Stimulated activated CD8-positive, alpha-beta memory T cell treated with anti-CD3 and anti-CD28 coated beads, Interleukin-7, amount 100 ng/mL, for 1 hour (primary cell): ENCODE measurements at places on chromosomes 7 and 10.

- no peak for DNase-seq
These were observed 57.9 kb downstream of the GATA3 start for GRCh38 chr10:8112230-8112905.

DNA sequence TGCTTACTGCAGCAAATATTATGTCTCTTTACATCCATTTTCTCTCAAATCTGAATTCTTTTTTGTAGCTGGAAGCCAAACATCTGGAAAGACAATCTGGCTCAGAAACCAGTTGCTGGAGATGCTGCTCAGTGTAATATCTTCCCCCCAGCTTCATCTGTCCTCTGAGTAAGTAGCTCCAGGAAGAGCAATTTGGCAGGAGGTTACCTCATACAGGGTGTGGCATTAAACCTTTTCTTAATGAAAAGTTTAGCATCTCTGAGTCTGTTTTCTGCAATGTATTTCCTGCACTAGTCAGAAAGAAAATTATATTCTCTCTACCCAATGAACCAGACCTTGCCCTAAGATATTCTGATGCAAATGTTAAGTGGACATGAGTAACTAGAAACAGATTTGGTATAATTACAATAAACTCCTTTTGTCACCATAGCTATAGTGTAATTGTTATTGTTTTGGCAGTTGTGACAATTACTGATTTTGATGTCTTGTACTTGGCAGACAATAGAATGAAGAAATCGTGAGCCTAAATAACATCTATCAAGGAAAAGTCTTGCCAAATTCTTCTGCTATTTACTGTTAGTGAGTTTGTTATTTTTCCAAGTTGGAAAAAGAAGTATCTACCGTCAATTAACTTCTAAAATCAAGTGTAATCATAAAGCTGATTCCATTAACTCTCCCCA, 123.3 kb downstream of the WDFY4 start:
- DNase-seq: no peak

DNA sequence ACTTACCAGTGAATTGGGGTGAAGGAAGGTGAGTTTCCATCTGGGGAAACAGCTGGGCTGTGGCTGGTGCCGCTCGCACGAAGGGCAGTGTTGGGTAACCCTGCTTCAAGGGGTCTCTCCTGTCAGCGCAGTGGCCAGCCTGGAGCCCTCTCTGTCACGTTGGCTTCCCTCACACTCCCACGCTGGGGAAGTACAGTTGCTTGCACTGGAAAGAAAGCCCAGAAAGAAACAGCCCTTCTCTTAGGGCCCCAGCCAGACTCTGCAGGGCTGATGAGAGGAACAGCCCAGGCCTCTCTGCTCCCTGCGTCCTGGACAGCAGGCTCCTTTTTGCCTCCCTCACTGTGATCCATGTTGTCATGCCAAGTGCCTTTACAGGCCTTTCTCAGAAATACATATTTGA, 40.3 kb upstream of the TRIM8 start:
- no peak for DNase-seq

DNA sequence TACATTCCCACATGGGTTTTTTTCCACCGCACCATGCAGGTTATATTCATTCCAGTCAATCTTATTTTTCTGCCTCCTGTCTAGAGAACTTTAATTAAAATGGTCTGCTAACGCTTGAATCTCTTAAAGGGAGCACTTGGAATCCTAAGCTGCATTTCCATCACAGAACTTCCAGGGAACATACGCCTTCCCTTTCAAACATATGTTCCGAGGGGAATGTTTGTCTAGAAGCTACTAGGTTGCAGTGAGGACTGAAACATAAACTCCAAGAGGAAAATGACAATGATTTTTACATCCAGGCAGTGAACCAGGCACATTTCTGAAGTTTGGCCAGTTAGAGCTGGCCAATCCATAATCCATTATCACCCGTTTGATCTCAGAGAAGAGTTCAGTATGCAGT, 375.5 kb upstream of the NRP1 start:
- DNase-seq: no peak

DNA sequence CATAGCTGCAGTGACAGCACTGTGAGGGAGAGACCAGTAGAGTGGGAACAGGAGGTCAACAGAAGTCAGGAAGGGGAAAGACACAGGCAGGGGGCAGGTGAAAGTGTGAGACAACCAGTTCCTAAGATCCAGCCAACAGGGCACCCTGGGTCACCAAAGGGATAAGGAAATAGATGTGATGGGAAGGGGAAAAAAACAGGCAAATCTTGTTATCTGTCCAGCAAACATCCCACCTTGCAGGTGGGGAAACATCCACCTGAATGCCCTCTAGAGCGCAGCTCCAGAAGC, 42.5 kb downstream of the DPCD start:
- DNase-seq: no peak

DNA sequence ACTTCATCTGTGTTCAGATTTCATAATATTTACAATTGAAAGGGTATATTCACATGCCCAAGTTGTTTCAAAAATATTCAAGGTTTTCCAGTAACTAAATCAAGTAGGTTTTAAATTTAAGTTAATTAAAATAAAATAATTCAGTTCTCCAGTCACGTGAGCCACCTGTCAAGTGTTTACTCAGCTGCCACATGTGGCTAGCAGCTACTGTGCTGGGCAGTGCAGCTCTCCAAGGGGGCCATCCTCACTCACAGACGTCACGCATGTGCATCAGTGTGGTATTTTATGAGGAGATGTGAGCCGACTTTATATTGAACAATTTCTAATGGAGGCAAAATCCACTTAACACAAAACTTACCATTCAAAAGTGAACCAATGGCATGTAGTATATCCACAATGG, 69.7 kb upstream of the CAMK2B start:
- no peak for DNase-seq

GRCh38 chr7:3078514-3078913, 34.8 kb upstream of the CARD11 start:
- no peak for DNase-seq
